ENCODE measurements at places on chromosomes 13 and 19.
A peak's percentile ranks its signal among the peaks of the same experiment; 100 is the strongest.

- DNase-seq = peak; percentile 32
These were observed 12.2 kb upstream of the RELB start for GRCh38 chr19:44988896-44989556.

GRCh38 chr13:24709186-24709913 is 29.1 kb downstream of the ATP12A start:
- DNase-seq = peak; percentile 66

DNA sequence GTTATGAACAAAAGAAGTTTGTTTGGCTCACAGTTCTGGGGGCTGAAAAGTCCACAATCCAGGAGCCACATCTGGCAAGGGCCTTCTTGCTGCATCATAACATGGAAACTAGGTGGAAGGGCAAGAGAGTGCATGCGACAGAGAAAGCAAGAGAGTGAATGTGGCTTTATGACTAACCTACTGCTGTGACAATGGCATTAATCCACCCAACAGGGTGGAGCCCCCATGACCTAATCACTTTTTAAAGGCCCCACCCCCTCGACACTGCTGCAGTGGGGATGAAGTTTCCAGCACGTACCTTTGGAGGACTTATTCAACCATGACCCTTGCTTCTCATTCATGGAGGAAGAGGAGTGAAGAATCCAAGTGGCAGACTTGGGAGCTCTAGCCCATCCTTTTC is 30.0 kb upstream of the RFXAP start:
- DNase-seq = no peak

DNA sequence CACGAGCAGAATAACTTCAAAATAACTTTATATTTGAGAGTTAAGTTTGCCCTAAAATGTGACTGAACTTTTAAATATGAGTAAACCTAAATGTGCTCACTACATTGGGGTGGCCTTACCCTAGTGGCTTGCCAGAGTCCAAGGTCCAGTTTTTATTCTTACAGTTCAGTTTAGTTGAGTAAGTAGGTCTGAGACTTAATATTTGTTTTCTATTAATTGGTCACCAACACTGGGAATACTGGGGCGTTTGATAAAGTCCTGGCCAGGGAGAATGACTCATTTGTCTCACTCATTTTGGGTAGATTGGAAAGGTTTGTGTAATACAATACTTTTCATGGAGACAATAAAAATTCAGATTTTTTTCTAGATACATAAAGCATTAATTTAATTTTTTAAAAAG is 127.8 kb upstream of the SPATA13 start:
- DNase-seq = no peak

- DNase-seq = no peak
These were observed 231.4 kb downstream of the OXGR1 start for GRCh38 chr13:96762876-96763275.

DNA sequence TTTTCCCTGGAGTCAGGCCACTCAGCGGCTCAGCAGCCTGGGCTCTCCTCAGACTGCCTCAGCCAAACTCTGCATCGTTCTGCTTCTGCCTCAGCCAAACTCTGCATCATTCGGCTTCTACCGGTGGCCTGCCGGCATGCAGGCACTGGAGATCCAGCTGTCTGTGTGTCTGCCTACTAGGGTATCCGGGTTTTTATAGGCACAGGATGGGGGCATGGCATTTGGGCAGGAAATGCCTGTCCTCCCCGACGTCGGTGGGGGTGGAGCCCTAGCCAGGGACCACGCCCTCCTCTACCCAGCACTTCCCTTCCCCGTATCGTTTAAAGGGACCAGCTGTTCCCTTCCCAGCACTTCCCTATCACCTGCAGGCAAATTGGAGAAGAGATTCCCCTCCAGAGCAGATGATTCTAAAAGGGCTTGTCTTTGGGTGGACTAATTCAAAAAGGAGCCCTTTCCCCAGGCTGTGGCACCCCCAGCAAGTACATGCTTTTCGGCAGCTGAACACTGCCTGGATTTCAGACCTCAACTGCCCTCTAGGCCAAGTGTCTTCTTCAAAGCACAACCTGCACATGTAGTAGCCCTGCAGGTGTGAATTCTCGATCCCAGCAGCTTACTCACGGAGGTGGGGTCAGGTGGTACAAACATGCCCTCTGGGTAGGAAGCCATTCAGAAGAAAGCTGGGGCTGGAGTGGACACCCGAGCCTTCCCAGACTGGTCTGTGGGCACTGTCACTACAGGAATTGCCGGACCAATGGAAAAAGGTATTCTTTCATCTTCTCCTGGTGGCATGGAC is 25.4 kb upstream of the GPR12 start:
- DNase-seq = peak; percentile 16

GRCh38 chr19:45079063-45079910 is at the start of gene GEMIN7:
TSS of gene GEMIN7 (plus strand) at chr19:45079260. CDS start at chr19:45090115, 10,855 bp downstream.
- DNase-seq = peak; percentile 76

DNA sequence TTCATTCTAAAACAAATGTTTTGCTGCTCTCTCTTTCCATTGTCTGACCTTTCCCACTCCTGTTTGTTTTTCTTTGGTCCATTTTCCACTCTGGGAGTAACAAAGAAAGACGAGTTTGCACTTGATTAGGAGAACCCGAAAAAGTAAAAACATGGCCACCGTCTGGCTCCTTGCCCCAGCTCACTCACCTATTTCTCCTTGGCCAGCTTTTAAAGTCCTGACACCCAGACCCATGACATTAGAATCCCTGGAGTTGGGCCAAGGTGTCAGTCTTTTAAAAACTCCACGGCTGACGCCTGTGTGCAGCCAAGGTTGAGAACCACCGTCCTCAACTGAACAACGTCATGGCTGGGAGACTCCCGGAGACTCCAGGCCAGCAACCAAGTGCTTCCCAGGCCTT is 63.6 kb upstream of the FLT1 start:
- no peak for DNase-seq

DNA sequence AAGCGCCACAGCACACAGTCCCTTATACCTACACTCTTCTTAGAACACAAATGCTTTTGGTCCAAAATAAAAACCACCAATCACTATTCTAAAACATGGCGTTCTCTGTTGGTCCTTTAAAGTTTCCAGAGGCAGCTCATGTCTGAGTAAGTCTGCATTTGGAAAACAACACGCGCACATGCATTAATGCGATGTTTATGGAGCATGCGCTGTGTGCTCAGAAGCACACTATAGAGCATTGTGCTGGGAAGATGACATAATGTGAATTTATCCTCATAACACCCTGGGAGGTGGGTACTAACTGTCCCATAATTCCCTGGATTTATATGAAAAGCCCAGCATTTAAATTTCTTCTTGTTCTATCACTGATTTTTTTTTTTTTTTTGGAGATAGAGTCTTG is 10.7 kb downstream of the ZNF682 start:
- DNase-seq = no peak

- DNase-seq = no peak
These were observed 125.6 kb upstream of the FRY start for GRCh38 chr13:31905961-31906360.

- no peak for DNase-seq
These were observed 299.5 kb downstream of the ZNF536 start for GRCh38 chr19:30671622-30672051.

DNA sequence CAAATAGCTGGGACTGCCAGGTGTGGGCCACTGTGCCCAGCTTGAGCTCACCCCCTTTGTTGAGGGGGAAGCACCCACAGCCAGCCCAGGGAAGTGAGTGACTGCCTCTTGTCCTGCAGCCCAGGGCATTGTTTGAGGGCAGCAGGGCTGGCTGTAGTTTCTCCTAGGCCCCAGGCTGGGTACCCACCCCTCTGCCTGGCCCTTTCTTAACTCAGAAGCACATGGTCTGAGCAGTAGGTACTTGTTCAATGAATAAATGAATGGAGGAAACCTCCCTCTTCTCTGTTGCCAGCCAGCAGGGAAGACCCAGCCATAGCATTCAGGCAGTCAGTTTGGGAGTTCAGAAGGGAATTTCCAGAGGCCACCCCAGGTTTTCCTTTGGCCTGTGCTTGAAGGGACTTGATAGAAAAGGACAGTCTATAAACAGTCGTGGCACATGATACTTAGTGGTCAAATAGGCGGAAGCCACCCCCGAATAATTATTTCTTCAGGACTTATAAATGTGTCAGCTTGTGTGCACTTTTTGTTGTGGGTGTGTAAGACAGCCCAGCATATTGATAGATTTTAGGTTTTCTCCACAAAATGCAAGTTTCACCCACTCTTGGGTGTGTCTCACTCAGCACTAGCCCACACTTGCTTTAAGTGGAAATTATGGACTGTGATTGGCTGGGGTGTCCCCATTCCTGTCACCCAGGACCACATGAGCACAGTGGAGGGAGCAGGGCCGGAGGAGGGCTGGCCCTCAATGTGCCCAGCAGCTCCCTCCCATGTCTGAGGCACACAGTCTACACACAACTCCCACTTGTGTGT is 33.1 kb downstream of the GATAD2A start:
- no peak for DNase-seq

Data from activated T-helper 1 cell treated with anti-CD3 and anti-CD28 coated beads, Interleukin-12 subunit alpha, Interleukin-12 subunit beta, Interleukin-2, Interleukin-4 antibody, amounts not matched to agents 30 ng/mL and 10 ng/mL and 1 ng/mL, durations not matched to agents 14 hours and 24 hours and 36 hours (primary cell).